ENCODE measurements at places on chromosomes 13 and 19. TPM values are rescaled to one million over a fixed set of nuclear protein-coding genes. Genes with fewer than 3 reads are reported as not detected.
A peak's percentile ranks its signal among the peaks of the same experiment; 100 is the strongest.

GRCh38 chr19:11570039-11570462, 7.4 kb downstream of the ACP5 start:
- no peak for DNase-seq

- DNase-seq, result no peak
Observed at GRCh38 chr13:95497381-95497807, 55.1 kb upstream of the CLDN10 start.

DNA sequence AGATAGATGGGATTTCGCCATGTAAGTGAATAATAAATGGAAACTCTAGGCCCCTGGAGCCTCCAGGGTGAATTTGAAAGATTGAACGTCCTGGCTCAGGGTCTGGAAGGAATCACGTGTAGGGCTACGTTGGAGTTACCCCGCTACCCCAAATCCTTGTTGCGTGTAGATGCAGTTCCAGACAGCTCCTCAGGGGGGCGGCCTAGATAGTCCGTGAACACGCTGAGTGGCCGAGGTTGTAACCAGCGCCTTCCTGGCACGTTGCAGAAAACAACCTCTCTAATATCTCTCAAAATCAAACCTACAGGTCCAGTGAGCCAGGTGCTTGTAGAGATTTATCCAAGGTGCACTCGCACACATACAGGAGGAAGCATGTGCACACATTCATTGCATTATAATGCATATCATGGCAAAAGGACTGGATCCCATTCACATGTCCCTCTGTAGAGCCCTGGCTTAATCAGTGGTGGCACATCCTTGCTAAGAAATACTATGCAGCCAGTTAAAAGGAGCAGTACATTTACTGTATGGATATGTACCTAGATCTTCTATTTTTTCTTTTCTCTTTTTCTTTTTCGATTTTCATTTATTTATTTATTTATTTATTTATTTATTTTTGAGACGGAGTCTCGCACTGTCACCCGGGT, 2.5 kb upstream of the KEAP1 start:
- peak; percentile 92 for DNase-seq

DNA sequence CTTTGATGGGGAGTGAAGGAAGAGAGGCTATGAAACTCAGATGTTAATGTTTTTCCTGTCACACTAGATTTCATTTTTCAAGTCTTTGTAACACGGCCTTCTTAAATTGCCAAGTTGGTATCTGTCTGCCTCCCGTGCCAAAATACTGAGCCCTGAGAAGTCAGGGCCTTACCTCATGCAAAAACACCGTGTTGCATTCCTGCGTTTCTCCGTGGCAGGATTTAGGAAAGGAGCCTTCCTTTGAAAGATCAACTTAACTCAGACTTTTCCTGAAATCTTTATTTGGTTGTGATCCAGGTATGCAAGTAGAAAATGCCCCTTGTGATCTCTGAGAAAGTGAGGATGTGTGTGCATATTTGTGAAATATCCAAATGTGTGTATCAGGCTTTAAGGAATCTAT, 1291.0 kb upstream of the SLC10A2 start:
- no peak for DNase-seq

The CEACAM4 gene
- not detected for total RNA-seq

Data from activated naive CD4-positive, alpha-beta T cell treated with anti-CD3 and anti-CD28 coated beads for 36 hours (primary cell).